Stimulated activated CD4-positive, alpha-beta T cell treated with anti-CD3 and anti-CD28 coated beads, Interleukin-2, amount 100 ng/mL, for 48 hours (primary cell): ENCODE measurements at places on chromosomes 3 and 15.

- no peak for DNase-seq
Measured at GRCh38 chr3:58693940-58694850, 27.6 kb upstream of the FAM3D start.

GRCh38 chr3:197376735-197377555, 78.5 kb upstream of the DLG1 start:
- no peak for DNase-seq

DNA sequence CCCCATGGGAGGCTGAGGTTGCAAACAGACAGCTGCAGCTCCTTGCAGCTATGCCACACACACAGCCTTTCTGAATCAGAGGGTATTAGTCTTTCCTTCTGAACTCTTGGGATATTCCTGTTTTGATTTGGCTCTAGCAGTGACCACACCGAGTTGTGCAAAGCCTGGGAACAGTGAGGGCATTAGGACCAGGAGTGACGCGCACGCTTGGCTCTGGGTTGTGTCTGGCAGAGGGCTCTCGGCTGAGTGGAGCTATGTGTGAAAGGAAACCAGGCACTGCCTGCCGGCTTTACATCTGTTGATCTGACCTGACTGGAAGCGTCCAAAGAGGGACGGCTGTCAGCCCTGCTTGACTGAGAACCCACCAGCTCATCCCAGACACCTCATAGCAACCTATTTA, at the start of gene GALNT15:
GALNT15 (plus strand) TSS at position 292 of the 400 bp plus-strand sequence. CDS start 472 bp downstream, outside the sequence.
- no peak for DNase-seq

DNA sequence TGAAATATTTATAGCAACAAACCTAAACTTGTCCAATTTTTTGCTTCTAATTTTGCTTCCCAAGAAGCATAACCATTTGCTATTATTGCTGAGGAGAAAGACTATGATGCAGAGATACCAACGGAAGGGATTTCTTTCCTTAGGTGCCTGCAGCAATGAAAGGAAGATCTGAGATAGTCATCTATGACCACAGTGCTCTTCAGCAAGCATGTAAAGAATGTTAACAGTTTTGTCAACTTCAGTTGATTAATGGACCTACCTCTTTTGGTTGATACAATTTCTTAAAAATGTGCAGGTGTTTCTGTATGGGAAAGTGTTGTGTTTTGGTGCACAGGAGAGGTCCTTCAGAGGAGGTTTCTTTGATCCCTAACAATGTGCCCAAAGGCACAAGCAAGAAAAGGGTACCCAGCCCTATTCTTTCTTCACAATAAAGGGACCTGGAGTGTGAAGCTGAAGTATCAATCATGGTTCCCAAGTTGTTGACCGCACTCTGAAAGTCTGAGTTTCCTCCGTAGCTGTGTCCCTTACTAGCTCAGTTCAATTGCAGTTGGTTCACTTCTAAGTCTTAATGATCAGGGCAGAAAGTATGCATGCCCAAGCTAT, 307.7 kb upstream of the KCNH8 start:
- no peak for DNase-seq

DNA sequence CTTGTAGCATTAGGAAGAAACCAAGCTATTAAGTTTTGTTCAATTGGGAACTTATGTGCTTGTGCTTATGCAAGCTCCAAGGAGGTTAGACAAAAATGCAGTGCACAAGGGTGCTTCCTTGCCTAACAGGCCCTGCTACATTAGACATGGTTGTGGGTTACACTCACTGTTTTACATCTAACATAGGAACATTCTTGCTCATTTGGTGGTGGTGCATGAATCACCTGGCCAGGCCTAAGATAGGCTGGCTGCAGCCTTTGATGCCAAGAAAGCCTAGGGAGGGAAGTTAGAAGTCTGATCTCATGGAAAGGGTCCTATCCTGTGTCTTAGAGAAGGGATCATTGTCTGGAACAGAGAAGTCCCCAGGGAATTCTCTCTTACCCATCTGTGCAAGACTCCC, 43.5 kb downstream of the CA12 start:
- DNase-seq = no peak

DNA sequence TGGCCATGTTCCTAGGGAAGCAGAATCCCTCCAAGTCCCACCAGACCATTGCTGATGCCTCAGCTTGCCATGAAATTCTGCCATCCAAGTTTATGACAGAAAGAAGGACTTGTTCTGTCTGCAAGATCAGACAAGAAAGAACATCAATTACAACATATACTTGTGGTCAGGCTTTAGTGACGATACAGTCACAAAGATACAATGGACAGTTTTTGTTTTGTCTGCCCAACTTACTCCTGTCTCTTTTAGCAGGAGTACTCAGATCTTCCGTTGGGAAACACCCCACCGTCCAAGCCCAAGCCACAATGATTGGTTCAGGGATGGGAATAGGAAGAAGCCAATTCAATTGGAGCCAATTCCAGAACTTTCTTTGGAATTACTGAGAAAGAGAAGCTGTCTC, 15.7 kb downstream of the KLHL6 start:
- no peak for DNase-seq

DNA sequence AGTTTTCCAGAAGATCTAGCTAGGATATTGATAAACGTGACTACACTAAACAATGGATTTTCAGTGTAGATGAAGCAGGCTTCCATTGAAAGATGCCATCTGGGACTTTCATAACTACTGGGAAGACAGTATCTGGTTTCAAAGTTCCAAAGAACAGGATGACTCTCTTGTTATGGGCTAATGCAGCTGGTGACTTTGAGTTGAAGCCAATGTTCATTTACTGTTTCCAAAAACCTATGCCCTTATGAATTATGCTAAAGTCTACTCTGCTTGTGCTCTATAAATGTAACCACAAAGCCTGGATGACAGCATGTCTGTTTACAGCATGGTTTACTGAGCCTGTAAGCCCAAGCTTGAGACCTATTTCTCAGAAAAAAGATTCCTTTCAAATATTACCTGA, 245.4 kb downstream of the GBE1 start:
- DNase-seq = no peak

GRCh38 chr15:100001405-100001804, 268.2 kb upstream of the LYSMD4 start:
- peak; percentile 13 for DNase-seq

GRCh38 chr3:130386604-130387263, 41.3 kb downstream of the COL6A5 start:
- DNase-seq = no peak

GRCh38 chr3:133837487-133838295, 32.1 kb downstream of the SRPRB start:
- no peak for DNase-seq

GRCh38 chr3:115099986-115100571, 47.0 kb downstream of the ZBTB20 start:
- no peak for DNase-seq
